ENCODE measurements at places on chromosomes 2 and 18.

GRCh38 chr18:31667185-31667584 lies 17.2 kb downstream of the B4GALT6 start:
- DNase-seq: no peak

DNA sequence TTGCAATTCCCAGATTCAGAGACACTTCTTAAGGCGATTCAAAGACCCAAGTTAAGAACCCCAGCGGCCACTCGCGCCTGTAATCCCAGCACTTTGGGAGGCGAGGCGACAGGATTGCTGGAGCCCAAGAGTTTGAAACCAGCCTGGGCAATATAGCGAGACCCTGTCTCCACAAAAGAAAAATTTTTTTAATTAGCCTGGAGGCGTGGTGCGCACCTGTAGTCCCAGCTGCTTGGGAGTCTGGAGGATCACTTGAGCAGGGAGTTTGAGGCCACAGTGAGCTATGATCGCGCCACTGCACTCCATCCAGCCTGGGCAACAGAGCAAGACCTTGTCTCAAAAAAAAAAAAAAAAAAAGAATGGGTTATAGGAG lies 585 bp upstream of the ANAPC1 start:
- no peak for DNase-seq

- DNase-seq: no peak
Measured at GRCh38 chr2:178256382-178257042, 62.2 kb downstream of the OSBPL6 start.

GRCh38 chr2:10001586-10001985 lies 41.8 kb upstream of the KLF11 start:
- DNase-seq: no peak

- DNase-seq: no peak
Measured at GRCh38 chr2:213166109-213166508, 14.7 kb upstream of the IKZF2 start.
